ENCODE measurements at places on chromosomes 12 and 14.

GRCh38 chr14:65320661-65321308 lies 91.7 kb upstream of the FUT8 start:
- DNase-seq, result no peak

GRCh38 chr14:78253986-78254385 lies 83.8 kb downstream of the NRXN3 start:
- DNase-seq, result no peak

- no peak for DNase-seq
Measured at GRCh38 chr12:121102307-121102706, 30.4 kb upstream of the P2RX7 start.

GRCh38 chr14:95663226-95663797 lies 22.9 kb upstream of the TCL1B start:
- DNase-seq, result no peak

GRCh38 chr12:114670291-114670980 lies 13.5 kb downstream of the TBX3 start:
- DNase-seq, result no peak

- peak; percentile 55 for DNase-seq
Measured at GRCh38 chr12:68538726-68539614, 71.7 kb upstream of the RAP1B start.

DNA sequence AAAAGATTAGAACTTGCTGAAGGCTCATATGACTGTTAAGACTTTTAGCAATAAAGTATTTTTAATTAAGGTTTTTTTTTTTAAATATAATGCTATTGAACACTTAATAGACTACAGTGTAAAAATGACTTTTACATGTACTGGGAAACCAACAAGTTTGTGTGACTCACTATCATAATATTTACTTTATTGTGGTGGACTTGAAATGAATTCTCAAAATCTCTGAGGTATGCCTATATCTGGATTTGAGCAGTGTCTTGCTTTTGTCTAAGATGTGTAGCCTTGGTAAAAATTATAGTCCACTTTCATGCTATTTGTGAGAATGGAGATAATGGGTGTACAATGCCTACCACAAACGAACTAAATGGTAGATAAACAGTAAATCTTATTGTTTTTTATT lies 33.9 kb upstream of the NAV3 start:
- DNase-seq, result no peak

DNA sequence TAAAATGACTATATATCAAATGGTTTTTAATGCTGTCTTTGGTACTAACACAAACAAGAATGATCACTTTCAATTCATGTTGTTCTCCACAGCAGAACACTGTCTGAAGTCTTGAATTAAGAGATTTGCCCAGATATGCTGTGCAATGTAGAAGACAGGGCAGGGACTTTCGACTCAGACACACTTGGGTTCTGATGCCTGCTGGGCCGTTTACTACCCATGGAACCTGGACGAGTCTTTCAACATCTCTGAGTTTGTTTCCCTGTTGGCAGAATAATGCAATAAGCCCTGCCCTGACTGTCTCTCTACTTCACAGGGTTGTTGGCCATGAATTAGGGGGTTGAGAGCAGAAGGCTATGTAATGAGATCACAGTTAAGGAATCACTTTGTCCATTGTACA lies 162.6 kb upstream of the TMPO start:
- no peak for DNase-seq

- DNase-seq, result no peak
Measured at GRCh38 chr12:19643635-19644034, 204.3 kb downstream of the AEBP2 start.

- peak; percentile 45 for DNase-seq
Measured at GRCh38 chr12:121530600-121531355, 50.0 kb downstream of the KDM2B start.

- DNase-seq, result no peak
Measured at GRCh38 chr12:10140001-10140400, 10.0 kb upstream of the CLEC7A start.

- DNase-seq, result no peak
Measured at GRCh38 chr12:65517656-65518210, 239.2 kb downstream of the MSRB3 start.

GRCh38 chr14:81385886-81386285 lies 14.2 kb downstream of the STON2 start:
- DNase-seq, result no peak

GRCh38 chr12:122318607-122319605 lies 52.6 kb upstream of the VPS33A start:
- no peak for DNase-seq

DNA sequence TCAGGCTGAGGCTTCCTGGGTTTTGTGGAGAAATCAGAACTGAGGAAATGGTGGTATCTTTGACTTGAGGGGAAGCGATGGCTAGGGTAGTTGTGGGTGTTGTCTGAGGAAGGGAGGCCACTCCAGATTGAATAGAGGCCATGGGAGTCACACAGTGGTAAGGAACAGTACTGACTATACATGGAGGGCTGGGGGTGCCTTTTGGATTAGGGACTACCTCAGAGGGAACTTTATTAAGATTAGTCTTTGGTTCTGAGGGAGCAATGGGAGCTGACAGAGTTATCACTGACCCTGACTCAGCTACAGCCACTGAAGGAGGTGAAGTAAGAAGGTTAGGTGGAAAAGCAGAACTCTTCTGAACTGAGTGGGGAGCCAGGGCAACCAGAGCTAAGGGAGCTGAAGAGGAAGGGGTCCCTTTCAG lies 4.4 kb downstream of the NACA start:
- DNase-seq, result no peak

DNA sequence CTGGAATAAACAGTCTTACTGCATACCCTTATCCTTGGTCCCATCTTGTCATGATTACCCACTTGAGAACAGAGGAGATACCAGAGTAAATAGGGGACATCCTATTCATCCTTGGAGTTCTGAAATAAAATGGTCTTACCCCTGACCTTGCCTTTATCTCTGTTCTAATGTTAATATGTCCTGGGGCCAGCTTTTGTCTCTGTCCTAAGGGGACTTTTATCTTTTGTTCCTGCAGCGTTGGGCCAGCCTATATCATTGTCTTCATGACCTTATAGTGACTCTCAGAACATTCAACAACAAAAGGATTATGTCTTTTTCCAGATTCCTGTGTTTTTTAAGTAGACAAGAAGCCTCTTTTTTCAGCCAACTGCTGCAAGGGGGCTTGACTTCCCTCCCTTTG lies 1057.5 kb downstream of the LRFN5 start:
- DNase-seq, result no peak

DNA sequence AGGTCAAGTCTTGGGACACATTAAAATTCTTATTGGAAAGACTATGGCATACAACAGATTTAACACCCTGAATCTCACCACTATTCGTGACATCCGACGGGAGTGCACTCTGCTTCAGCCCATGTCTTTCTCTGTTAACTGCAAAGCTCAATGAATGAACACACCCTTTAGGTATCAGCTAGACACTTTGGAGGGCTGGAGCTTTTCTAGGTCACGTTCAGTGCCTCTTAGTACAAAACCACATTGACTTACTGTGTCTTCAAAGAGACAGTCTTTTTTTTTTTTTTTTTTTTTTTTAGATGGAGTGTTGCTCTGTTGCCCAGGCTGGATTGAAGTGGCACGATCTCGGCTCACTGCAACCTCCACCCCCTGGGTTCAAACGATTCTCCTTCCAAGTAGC lies 80.6 kb downstream of the GLT1D1 start:
- DNase-seq, result no peak

DNA sequence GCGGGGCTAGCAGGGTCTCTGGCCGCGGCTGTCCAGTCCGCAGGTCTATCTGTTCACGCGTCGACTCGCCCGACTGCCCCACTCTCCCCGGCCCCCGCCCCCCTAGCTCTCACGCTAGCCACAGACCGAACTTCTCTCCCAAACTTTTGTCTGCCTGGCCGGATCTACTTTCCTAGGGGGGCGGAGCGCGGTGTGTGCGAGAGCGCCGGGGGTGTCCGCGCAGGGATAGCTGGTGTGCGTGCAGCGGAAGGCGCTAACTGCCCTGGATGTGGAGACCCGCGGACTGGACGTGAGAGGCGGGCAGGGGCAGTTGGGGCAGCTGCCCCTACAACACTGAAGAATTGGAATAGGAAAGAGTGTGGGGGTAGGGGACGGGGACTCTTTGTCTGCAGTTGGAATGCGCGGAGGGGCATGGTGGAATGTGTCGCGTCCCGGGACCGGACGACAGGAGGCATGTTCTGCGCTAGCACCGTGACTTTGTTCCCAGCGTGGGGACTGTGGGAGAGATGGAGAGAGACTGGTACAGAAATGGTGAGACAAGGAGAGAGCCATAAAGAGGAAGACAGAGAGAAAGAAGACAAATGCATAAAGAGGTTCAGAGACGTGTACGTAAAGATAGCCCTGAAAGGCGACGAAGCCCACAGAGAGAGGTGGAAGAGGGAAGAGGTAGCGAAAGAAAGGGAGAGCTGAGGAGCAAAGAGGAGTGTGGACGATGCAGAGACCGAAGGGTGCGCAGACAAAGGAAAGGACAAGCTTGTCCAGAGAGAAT lies at the start of gene AJUBA:
Gene AJUBA (minus strand): TSS at position 75 of the 769 bp plus-strand sequence. CDS start 285 bp downstream, outside the sequence.
- DNase-seq, result peak; percentile 50

DNA sequence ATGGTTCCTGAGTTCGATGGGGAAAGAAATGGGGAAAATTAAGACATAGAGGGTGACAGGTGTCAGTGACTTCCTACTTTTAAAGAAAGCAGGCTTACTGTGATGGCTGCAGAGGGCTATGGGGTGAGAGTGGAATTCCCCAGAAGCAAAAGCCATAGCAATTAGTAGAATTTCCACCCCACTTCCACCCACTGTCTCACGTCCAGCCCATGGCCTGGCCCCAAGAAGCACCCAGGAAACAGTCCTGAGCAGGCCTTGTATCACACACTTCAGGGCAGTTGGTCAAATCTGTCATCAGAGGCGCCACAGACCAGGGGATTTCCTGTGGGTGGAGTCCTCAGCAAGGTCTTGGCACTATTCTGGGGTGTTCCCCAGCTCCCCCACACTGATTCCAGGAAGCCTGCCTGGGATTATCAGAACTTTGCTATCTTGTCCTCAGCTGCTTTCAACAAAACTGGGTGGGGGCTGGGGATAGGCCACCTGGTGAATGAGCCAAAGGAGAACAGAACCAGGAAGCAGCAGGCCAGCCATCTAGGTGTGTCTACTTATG lies 120.1 kb upstream of the CCND2 start:
- DNase-seq, result no peak

GRCh38 chr12:14156606-14157005 lies 175.2 kb upstream of the GRIN2B start:
- no peak for DNase-seq

DNA sequence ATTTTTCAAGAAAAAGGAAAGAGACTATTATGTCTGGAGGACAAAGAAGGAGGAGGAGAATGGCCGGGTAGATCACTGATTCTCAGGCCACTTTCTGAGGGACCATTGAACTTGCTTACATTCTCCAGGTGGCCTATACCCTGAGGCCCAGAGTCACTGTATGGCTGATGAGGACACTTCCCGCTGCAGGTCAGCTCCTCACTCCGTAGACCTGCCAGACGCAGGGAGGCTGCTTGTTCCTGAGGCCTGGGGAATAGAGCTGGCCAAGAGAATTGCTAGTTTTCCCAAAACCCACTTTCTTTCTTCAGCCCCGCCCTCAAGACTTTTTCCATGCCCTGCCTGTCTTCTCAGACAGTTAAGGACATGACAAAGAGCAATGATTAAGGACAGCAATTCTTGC lies 510.5 kb upstream of the TBX3 start:
- DNase-seq, result no peak

DNA sequence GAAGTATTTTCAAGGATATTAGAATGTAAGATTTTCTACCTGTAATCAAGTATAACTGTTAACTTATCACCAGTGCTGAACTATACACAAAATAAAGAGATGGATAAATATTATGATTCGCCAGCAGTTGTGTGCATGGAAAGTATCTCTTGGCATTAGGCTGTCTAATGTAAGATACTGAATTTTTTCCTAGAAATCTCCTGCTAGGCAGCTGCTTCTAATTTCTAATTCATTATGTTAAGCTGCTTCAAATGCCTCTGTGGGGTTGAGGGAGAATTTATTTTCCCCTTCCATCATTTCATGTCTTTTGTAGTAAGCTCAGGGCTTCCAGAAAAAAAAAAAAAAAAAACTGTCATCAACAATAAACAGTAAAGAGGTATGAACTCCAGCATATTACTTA lies 516.0 kb downstream of the DIO2 start:
- DNase-seq, result no peak

DNA sequence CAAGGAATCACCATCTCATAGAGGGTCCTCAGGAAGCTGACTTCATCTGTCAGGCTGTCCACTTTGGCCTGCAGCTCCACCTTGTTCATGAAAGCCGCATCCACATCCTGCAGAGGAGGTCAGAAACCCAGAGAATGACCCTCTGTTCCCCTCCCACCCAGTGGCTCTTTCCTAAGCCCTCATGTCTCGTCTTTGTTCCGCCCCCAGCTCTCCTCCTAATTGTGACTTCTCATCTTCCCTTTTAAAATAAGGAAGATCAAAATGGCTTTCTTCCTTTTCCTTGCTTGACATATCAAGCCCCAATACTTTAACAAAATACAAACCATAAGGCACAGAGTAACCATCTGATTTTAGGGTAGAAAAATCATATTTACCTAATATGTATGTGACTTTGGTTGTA lies 4.4 kb downstream of the KRT76 start:
- no peak for DNase-seq

- DNase-seq, result no peak
Measured at GRCh38 chr12:117187421-117187820, 2.8 kb downstream of the FBXO21 start.

GRCh38 chr12:104182144-104182543 lies 33.4 kb upstream of the TXNRD1 start:
- no peak for DNase-seq

- DNase-seq, result no peak
Measured at GRCh38 chr14:75513911-75514672, 8.2 kb upstream of the BATF start.

- DNase-seq, result no peak
Measured at GRCh38 chr14:96263347-96264199, 7.6 kb downstream of the BDKRB1 start.

GRCh38 chr14:94441531-94442205 lies 10.9 kb downstream of the SERPINA11 start:
- no peak for DNase-seq

DNA sequence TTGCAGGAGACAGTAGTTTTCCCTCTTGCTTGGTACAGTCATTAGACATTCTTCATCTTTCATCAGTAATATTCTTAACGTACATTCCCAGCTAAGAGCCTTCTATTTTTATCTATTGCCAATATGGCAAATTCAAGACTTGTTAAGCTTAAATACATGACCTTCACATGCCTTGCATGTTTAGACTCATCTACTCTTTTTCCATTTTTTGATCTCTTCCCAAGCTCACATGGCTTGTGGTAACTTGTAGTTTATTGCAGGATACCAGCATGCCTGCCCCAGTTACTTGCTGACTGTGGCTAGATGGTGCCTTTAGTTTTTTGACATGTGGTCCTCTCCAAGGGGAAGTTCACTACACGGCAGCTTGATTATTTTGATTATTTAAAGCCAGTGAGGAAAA lies 729.0 kb downstream of the SLC6A15 start:
- DNase-seq, result no peak
